Testis (tissue), 5 donors: ENCODE measurements at places on chromosomes 11 and 22. TPM values are rescaled to one million over a fixed set of nuclear protein-coding genes. Genes with fewer than 3 reads are reported as not detected.

The ARHGEF17 gene
- polyA plus RNA-seq = 29.4 TPM

The GNAZ gene
- 13.7 TPM for polyA plus RNA-seq

The OR56A4 gene
- polyA plus RNA-seq = not detected

The GVQW3 gene
- 11.0 TPM for polyA plus RNA-seq

DNA sequence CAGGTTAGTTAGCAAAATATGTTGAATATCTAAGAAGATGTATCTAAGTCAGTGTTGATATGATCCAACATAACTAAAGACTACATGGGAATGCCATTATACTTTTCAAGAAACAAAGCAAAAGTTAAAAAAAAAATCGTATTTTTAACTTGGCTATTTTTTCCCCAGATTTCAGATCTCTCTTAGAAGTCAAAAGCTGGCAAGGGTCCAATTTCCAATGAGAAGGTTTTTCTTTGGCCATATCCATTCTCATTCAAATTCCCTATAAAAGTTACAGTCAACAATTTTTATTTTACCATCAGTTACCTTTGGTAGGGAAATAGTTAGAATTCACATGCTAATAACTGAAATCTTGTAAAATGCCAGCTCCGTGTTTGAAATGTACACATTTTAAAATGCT is 70.5 kb upstream of the FAT3 start:
- no peak for DNase-seq

- no peak for DNase-seq
These were observed 47.7 kb upstream of the PPP6R3 start for GRCh38 chr11:68412593-68413475.

DNA sequence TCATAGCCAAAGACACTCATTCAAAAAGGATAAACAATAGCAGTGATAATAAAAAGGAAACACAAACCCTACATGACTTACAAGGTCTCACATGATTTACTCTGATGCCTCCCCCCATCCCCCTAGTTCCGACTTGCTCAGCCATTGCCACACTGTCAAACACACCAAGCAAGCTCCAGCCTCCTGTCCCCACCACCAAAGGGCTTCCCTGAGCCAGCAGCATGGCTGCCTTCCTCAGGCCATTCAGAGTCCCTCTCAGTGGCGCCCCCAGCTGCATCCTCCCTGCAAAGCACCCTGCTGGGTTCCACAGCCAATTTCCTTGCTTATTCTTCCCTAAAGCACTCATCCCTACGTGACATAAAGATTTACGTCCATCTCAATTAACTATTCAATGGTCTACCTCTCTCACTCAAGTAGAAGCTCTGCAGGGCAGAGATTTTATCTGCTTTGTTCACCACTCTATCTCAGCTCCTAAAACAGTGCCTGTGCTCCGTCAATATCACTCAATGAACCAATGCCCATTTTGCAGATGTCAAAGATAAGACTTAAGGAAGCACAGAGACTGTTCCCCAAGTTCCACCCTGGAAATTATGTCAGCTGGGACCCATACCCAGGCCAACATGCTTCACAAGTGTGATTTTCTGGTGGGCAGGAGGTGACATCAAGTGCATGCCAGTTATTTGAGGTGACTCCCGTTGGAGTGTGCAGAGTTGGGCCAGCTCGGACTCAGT is 106.9 kb downstream of the SYN3 start:
- DNase-seq = no peak

GRCh38 chr22:31250740-31251600 is 38.9 kb downstream of the LIMK2 start:
- DNase-seq = no peak

GRCh38 chr11:91187314-91187713 is 964.5 kb upstream of the CHORDC1 start:
- DNase-seq = no peak
